ENCODE measurements at places on chromosomes 1 and 21. TPM values are rescaled to one million over a fixed set of nuclear protein-coding genes. Genes with fewer than 3 reads are reported as not detected.

DNA sequence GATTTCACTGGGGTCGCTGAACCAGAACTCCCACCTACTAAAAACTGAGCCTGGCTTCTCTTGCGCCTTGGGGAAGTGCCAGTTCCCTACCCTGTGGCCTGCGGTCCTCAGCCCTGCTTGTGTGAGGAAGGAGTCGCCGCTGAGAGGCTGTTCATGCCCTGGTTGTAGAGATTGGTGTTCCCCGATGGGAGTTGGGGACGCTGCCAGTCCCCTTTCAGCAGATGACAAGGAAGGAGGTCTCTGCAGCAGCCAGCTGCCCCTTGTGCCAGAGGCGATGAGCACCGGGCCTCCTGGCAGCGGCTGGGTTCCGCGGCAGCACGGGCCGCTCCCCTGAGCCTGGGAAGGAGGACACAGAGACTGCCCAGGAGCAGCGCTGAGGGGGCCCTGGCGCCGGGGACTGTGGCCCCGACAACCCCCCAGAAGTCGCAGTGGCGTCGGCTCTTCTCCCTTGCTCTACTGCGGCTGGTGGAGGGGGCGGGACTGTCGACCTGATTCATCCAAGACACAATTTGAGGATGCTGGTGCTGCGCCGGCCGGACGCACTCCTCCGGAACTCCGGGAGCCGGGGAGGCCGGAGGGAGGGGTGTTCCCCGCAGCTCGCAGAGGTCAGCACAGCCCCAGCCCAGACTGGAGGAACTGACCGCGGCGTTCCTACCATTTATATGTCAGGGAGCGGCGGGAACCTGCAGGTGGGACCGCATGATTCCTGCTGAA lies 12.0 kb upstream of the ADORA3 start:
- H3K27ac ChIP-seq, result no peak overlapping the region
- no peaks in the 10 kb centered on the region for H3K36me3 ChIP-seq
- DNase-seq, result no peak
- no peak overlapping the region for H3K4me3 ChIP-seq
- no peaks in the 10 kb centered on the region for H3K27me3 ChIP-seq
- no peaks in the 10 kb centered on the region for H3K4me1 ChIP-seq

DNA sequence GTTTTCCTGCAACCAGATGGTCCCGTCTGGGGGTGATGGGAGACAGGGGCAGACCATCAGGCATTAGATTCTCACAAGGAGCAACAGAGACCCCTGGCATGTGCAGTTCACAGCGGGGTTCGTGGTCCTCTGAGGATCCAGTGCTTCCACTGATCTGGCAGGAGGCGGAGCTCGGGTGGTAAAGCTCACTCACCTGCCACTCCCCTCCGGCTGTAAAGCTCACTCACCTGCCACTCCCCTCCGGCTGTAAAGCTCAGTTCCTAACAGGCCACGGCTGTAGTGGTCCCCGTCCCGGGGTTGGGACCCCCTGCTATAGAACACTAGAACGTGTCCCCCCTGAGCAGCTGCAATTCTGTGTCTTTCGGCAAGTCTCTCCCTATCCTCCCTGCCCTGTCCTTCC lies 4.6 kb downstream of the KRTAP10-12 start:
- no peak overlapping the region for H3K27ac ChIP-seq
- no peak overlapping the region for H3K4me3 ChIP-seq
- H3K27me3 ChIP-seq, result peaks cover 58% of the 10 kb centered on the region
- no peaks in the 10 kb centered on the region for H3K36me3 ChIP-seq

- no peak overlapping the region for H3K27ac ChIP-seq
- no peaks in the 10 kb centered on the region for H3K27me3 ChIP-seq
- H3K4me1 ChIP-seq, result peaks cover 10% of the 10 kb centered on the region
- no peaks in the 10 kb centered on the region for H3K36me3 ChIP-seq
- DNase-seq, result no peak
Observed at GRCh38 chr1:47181095-47181954, 8.5 kb downstream of the PDZK1IP1 start.

- H3K4me3 ChIP-seq, result peak overlapping the region; percentile 86
- DNase-seq, result peak; percentile 72
Observed at GRCh38 chr1:81801651-81802456, 1.1 kb downstream of the ADGRL2 start.

DNA sequence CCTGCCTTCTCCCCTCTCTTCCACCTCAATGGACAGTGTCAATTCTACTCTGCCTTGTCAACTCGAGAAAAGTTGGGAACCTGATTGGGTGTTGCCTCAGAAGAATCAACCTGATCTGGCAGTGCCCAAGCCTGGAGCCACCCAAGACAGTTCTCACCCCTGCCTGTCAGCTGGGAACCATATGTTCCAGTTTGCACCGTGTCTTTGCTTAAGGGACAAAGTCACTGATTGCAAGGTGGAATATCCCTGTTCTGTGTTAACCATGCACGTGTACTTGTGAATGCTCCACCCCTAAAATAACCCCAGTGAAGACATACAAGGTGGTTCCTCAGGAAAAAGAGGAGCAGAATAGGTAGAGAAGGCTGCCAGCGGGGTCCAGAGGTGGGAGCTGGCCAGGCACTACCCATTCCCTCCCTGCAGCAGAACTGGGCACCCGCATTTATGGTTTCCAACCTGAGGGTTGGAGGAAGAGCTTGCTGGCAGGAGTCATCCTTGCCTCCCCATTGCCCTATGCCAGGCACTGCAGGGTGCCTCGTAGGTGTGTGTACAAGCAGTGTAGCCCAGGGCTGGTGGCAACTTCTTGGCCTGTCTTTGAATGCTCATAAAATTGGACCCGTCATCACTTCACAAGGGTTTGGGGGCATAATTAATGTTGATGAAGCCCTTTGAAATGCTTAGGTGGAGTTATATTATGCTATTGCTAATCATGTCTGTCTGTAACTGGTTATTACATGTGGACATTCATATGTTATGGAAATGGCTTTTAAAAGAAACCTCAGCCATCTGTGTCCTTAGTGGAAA lies 11.3 kb downstream of the NIPAL3 start:
- no peak overlapping the region for H3K4me3 ChIP-seq
- no peak overlapping the region for H3K27ac ChIP-seq
- H3K36me3 ChIP-seq, result no peaks in the 10 kb centered on the region
- H3K4me1 ChIP-seq, result no peaks in the 10 kb centered on the region

GRCh38 chr1:89844860-89845259 lies 24.0 kb downstream of the LRRC8D start:
- no peaks in the 10 kb centered on the region for H3K27me3 ChIP-seq
- H3K36me3 ChIP-seq, result no peaks in the 10 kb centered on the region
- peaks cover 15% of the 10 kb centered on the region for H3K4me1 ChIP-seq

GRCh38 chr1:241101622-241102021 lies 255.4 kb downstream of the RGS7 start:
- no peak for DNase-seq
- no peaks in the 10 kb centered on the region for H3K36me3 ChIP-seq
- no peaks in the 10 kb centered on the region for H3K4me1 ChIP-seq
- H3K4me3 ChIP-seq, result no peak overlapping the region
- H3K27ac ChIP-seq, result no peak overlapping the region

DNA sequence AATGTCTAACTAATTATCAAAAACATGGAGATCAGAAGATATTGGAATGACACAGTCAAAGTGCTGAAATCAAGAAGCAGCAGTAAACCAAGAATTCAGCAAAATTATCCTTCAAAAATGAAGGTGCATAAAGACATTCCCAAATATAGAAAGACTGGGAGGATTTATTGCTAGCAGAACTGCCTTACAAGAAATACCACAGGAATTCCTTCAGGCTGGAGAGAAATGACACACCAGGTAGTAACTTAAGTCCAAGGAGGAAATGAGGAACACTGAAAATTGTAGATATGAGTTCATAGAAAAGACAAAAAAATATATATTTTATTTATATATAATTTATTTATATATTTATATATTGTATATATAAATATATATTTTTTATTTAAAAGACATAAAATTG lies 217.2 kb downstream of the RPS6KC1 start:
- H3K4me3 ChIP-seq, result no peak overlapping the region
- peaks cover 5% of the 10 kb centered on the region for H3K4me1 ChIP-seq
- H3K36me3 ChIP-seq, result no peaks in the 10 kb centered on the region
- DNase-seq, result no peak
- no peak overlapping the region for H3K27ac ChIP-seq

DNA sequence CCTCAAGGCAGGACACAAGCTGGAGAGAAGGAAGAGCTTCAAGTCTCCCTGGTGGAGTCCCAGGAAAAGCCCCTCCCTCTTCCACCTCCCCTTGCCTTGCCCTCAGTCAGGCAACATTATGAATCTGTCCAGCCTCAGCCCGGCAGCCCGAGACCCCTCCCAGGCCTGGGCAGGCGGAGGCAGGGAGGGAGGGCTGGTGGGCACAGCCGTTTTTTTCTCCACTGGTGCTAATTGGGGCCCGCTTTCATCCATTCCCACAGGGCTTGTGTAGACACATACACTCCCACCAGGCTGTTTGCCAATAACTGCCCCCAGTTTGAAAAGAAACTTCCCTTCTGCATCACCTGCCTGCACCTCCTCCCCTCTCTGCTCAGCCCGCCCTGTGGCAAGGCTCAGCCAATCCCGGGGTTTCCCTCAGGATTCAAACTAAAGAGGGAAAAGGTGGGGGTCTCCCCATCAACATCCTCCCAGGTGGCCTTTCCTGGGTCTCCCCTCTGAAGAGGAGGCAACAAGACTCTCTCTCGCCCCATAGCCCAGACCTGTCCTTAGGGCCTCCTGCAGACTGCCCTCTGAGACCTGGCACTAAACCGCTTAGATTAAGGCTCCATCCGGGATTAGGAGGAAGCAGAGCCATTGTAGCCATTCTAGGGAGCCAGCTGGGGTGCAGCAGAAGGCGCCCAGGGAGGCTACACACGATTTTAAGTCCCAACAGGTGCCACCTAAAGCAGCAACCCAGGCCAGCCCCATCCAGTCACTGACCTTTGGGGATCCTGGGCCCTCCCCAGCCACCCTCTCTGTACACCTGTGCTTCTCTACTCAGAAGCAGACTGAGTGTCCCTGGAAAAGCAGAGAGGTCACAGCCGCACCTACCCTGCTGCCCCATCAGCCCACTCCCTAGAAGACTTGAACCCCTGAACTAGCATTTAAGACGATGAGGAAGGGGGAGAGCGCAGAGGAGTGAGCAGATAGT lies 3.5 kb downstream of the IGSF9 start:
- peaks cover 59% of the 10 kb centered on the region for H3K4me1 ChIP-seq
- no peak for DNase-seq
- H3K27me3 ChIP-seq, result no peaks in the 10 kb centered on the region
- no peaks in the 10 kb centered on the region for H3K36me3 ChIP-seq
- H3K4me3 ChIP-seq, result no peak overlapping the region
- H3K27ac ChIP-seq, result peak overlapping the region; percentile 92

DNA sequence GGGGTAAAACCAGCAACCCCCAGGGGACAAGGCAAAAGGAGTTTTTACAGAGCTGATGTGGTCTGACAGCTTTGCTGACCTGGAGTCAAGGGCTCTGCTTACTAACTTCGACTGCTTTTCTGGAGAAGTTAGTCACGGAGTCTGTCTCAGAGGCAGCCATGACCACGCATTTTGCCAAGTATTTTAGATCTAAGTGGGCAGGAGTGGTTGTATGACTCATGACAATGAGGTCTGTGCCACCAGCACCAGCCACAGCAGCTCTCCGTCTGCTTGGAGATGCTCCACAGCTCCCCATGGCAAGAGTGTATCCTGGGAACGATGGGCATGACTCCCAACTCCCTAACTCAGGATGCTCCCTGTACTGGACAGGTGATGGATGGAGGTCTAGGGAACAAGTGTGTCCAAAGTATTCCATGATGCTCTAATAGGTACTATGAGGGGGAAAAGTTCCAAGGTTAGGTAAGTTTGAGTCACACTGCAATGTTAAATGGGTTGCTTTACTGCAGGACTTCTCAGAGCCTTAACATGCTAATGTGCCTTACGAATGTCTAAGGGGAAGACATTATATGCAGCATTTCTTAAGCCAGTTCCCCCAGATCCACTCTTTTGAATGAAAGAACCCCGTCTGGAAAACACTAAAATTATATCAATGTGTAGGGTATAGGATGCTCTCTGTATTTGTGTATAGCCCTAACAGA lies 359.0 kb downstream of the HHAT start:
- H3K27ac ChIP-seq, result no peak overlapping the region
- H3K4me3 ChIP-seq, result no peak overlapping the region
- no peaks in the 10 kb centered on the region for H3K27me3 ChIP-seq
- no peak for DNase-seq

Gene CRNN
- polyA plus RNA-seq, result not detected

Gene EFCAB14
- polyA plus RNA-seq, result 28.3 TPM

Gene TSPEAR
- 0.35 TPM for polyA plus RNA-seq

Gene OR2AK2
- not detected for polyA plus RNA-seq

Gene IGSF3
- polyA plus RNA-seq, result 8.8 TPM

Data from hepatocyte (in vitro differentiated cells).